ENCODE measurements at places on chromosomes 4 and X.

GRCh38 chr4:150283689-150284088 is 205.4 kb downstream of the DCLK2 start:
- no peak for DNase-seq

DNA sequence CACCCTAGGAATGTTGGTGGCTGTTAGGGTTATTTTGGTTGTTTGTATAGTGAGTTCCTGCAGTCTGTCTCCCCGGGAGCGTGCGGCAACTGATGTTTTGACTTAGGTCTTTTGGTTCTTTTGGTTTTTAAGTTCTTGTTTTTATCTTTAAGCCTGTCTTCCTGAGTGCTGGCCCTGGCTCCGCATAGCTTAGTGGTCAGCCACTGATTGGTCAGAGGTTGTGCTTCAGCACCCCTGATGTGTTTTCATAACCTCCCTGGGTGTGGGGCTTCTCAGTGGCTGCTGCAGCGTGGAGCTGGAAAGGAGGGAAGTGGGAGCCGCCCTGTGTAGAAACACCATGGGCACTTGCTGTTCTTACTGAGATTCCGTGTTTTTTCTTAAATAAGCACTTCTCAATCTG is 5.1 kb downstream of the PIGG start:
- DNase-seq, result no peak

DNA sequence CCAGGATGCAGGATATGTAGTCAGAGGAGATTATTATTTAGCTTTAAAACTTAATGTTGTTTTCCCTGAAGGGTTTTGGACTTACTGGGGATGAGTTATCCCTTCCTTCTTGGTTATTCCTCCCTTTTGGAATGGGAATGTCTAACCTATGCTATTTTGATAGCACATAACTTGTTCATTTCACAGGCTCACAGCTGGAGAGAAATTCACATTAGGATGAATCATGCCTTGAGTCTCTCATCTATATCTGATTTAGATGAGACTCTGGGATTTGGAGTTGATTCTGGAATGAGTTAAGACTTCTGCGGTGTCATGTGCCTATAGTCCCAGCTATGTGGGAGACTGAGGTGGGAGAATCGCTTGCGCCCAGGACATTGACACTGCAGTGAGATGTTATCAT is 81.1 kb downstream of the ATP11C start:
- no peak for DNase-seq

DNA sequence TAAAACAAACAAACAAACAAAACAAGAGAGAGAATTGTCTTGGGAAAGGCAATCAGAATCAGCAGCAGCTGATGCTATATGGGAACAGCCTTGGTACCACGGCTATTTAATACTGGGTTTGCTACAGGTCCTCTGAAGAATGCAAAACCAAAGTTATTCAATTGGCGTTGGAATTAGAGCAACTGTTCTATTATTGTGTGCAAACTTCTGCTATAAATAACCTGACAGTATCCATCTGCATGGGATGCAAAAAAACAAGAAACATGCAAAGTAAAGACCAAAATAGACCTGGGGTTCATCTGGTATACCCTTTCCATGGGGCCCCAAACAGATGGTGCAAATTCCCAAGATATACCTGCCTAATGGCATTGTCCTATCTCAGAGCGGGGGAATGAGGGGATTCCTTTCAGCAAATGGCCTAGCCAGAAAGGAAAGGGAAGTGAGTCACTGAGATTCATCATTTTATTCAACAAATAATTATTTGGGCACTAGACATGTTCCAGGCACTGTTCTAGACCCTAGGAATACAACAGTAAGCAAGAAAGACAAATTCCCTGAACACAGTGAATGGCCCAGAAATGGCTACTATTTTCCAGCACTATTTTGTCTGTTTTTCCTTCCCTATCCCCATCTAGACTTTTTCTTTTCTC is 268.9 kb downstream of the FBXW7 start:
- DNase-seq, result no peak

GRCh38 chrX:48683411-48683982 is at the start of gene WAS:
Gene WAS (plus strand): TSS chrX:48683799. CDS start chrX:48683854, 55 bp downstream.
- DNase-seq, result no peak

GRCh38 chr4:31365006-31365690 is 645.0 kb downstream of the PCDH7 start:
- no peak for DNase-seq

DNA sequence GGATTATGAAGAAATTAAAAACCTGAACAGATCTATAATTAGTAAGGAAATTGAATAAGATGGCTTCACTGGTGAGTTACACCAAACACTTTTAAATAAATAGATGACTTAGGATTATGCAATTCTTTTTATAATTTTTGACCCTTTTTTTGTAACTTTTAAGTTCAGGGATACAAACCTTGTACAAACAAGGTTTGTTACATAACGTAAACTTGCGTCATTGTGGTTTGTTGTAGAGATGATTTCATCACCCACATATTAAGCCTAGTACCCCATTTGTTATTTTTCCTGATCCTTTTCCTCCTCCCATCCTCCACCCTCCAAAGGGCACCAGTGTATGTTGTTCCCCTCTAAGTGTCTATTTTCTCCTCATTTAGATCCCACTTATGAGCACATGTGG is 75.7 kb downstream of the CPEB2 start:
- no peak for DNase-seq

DNA sequence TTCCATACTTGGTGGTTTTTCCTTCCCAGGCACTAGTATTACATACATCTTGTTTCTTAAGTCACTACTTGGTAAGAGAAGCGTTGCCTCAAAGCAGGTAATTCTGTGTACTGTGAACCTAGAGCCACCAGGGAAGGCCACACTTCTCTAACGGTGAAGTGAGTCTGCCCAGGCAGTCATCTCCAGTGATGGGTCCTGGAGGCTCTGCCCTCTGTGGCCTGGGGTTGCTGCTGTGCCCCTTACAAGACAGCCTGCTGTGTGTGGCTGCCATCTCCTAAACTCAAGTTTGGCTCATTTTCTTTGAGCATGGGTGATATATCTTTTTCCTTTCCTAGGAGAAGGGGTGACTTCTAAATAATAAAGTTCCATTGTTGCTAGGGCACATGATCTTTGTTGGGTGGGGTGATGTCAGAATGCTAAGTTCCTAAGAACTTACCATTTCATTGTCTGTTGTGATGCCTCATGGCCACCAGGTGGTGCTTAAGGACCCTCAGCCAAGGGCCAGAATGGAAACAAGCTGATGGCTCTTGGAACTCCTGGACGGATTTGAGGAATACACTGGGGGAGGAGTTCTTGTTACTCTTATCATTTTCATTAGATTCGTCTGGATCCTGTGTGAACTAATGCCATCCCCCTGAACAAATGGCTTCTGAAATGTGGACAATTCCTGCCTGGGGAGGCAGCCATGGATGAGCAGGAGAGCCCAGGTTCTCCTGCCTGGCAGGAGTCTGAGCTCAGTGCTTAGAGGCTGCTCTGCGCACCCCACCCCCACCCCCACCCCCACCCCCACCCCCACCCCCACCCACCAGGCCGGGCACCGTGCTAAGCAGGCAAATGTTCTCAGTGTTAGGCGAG is 41.1 kb upstream of the WDR1 start:
- DNase-seq, result peak; percentile 53

- DNase-seq, result no peak
Observed at GRCh38 chr4:101670370-101670769, 120.2 kb upstream of the BANK1 start.

DNA sequence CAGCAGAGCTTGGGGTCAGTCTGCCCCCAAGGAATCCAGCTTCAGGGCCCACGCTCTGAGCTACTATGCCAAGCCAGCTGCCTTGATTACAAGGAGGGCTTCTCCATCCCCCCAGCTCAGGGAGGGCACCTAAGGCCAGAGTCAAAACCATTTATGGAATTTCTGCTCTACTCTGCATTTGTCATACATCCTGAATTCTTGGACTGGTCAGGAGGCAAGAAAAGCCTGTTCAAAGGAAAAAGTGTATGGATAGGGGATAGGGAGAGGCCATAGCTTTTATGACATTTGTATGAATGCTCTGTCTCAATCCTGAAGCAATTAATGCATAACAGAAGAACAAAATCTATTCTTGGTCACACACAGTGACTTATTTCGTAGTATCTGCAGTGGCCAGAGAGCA is 32.2 kb downstream of the EDNRA start:
- DNase-seq, result no peak

DNA sequence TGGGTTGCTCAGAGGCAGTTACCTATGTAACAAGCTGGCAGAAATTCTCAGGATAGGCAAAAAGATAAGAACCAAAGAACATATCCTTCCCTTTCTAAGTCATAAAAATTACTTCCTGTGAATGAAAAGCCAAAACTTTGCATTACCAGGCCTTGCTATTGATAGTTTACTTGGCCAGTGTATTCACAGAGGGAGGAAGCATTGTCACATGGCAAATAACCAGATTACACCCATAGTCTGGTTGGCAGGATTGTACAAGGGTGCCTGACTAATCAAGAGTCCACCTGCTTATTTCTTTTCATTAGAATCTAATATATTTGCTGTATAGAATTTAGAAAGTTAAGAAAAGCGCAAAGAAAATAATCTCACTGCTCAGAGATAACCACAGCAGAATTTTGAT is 14.1 kb downstream of the XIAP start:
- DNase-seq, result no peak

GRCh38 chr4:77172336-77172735 is 15.3 kb downstream of the CCNG2 start:
- DNase-seq, result no peak

DNA sequence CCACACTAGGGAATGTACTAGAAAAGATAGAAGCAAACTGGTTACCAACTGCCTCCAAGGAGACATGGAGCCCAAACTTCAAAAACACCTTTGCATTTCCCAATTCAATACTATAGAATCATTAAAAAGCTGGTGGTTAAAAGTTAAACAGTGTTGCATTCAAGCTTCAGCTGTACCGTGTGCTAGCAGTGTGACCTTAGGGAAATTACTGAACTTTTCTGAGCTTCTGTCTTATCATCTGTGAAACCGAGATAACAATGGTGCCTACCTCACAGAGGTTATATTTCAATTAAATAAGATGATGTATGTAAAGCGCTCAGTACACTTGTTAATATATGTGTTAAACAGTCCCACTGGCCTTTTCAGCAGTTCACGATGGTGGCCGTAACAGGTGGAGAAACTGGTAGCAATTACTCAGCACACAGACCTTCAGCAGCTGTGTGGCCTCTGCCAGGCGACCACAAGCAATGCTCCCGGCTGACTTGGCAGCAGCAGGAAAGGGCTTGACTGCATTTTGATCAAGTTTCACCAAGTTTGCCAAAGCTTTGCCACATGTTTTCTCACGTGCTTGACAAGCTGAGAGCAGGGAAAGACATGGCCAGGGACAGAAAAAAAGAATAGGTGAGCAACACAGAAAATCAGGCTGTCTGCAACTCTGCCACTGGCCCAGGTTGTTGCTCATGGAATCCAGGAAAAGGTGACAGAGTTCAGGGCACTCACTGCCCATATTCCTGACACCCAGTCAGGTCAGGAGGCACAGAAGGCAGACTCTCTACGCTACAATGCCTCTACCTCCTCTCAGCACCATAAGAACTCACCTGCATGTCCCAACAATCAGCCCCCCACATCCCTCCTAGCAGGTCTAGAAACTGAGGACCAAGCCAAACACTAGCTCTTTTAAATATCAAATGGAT is 72.1 kb downstream of the PARM1 start:
- no peak for DNase-seq

DNA sequence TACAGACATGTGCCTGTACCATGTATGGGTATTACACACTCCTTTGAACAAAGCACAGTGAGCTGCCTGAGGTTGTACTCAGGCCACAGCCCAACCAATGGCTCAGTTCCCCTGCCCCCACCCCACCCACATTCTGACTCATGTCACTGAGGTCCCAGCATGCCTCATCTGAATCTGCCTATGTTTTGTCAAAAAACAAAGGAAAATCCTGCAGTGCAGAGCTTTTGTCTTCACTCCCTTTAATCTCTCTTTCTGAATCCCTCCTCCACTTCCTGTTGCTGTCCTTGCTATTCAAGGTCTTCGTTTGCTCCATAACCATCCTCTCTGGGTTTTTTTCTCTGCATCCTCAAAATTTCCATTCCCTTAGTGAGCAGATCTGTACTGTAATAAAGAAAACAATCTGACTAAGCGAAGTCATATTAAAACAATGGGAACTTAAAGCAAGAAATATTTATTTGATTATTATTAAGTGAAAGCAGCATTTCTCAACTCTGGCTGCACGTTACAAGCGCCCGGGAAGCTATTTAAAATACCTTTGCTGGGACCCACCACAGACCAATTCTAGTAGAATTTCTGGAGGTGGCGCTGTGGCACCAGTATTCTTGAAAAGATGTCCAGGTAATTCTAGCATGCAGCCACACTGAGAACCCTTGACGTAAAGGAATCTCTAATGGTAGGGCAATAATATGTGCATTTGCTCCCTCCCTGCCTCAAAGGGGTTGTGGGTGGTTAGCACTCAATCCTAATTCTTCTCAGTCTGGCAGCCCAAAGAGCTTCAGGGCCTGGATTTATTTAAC is 8.7 kb downstream of the GUCY2F start:
- peak; percentile 10 for DNase-seq

GRCh38 chr4:139915037-139915436 is 238.9 kb downstream of the MAML3 start:
- no peak for DNase-seq

- no peak for DNase-seq
Observed at GRCh38 chr4:148258535-148258934, 183.7 kb downstream of the NR3C2 start.

- DNase-seq, result no peak
Observed at GRCh38 chrX:9851890-9852289, 65.7 kb downstream of the SHROOM2 start.

- DNase-seq, result no peak
Observed at GRCh38 chr4:74125029-74125428, 26.0 kb upstream of the CXCL2 start.

- DNase-seq, result no peak
Observed at GRCh38 chr4:186146458-186146857, 42.0 kb downstream of the FAM149A start.

All from BE2C (cell line).